ENCODE measurements at places on chromosomes 7 and 10.
A peak's percentile ranks its signal among the peaks of the same experiment; 100 is the strongest.

DNA sequence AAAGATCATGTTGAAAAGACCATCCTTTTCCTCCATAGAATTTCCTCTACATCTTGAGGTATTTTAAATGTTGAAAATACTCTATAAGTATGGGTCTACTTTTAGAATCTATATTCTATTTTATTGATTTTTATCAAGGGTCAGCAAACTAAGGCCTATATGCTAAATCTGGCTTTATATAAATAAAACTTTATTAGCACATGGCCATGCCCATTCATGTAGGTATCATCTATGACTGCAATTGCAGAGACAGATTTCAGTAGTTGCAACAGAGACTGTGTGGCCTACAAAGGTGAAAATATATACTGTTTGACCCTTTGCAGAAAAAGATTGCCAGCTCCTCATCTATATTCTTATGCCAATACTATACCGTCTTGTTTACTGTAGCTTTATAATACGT lies 72.7 kb downstream of the TAX1BP1 start:
- no peak for DNase-seq

DNA sequence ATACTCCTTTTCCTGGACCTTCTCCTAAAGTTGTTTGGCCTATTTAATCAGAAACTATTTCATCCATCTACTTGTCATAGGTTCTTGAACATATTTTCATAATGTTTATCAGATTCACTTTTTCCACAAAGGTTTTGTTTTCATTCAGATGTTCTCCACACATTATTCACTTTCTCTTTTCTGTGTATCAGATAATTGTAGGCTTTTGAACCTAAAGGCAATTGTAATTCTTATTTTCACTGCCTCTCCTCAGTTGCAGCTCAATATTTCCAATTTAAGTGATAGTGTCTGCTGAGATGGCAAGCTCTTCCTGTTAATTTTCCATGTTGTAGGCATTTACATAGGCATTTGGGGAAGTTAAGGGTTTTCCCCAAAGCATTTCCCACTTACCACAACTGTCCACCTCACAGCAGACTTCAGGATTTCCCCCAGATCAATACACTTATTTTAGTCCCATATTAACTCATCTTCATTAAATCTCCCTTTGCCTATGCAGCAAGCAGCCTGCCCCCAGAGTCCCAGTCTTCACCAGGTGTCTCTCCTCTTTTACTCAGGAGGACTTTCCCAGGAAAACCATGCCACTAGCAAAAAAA lies 12.3 kb upstream of the IKZF1 start:
- DNase-seq: no peak

DNA sequence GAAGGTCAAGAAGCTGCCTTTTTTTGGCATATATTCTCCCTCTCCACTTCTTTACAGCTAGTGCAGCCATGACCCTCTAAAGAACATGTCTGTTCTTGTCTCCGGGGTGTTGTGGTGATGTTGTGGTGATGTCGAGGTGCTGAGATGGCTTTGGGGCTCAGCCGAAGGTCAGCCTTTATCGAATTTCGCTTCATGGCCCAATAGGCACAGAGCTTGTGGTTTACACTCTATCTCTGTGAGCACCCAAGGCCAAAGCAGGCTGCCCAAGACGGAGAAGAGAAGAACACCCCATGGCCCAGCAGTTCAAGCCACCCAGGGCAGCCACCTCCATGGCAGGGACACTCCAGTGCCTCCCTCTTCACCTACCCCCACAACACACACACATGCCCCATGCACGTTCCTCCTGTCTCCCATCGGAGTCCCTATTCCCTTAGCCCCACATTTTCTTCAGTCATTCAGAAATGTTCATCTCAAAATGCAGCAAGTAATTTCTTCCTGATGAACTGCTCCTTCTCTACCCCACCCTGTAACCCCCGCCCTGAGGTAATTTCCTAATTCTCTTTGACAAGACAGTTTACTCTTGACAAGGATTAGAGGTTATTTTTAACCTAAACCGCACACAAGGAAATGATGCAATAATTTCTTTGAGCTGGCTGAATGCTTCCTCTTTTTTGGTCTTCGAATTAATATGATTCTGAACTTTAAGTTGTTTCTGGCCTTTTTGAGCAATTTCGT lies 18.6 kb upstream of the ADRB1 start:
- peak; percentile 25 for DNase-seq

DNA sequence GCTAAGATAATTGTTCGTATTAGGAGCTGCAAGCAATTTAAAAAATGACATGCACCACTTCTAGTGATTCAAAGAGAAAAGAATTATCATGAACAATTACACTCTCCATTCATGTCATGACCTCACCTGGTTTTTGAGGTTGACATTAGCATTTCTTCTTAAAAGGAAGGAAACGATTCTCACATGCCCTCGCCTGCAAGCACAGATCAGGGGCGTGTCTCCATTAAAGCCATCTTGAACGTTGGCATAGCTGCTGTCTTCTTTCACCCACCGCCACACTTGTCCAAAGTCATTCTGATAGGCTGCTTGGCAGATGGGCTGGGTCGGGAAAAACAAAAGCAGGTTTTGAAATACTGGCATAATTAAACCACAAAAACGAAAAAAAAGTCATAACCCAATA lies 19.9 kb downstream of the ANKRD22 start:
- DNase-seq: no peak

DNA sequence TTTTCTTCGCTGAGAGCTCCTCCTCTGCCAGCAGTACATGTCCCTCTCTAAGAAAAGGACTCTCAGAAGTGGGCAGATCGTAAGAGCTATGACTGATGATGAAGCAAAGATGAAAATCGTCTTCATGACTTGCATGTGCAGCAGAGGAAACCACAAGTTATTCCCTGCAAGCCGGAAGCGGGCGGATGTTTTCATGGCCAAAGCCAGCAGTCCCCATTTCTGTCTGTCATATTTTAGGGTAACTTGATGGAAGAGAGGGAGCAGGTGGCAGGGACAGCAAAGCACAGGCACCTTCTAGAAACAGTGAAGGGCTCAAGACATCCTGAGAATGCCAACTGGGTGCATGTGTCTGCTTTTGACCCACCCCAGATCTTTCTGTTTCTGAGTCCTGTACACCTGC lies 19.9 kb downstream of the KLF6 start:
- DNase-seq: no peak

DNA sequence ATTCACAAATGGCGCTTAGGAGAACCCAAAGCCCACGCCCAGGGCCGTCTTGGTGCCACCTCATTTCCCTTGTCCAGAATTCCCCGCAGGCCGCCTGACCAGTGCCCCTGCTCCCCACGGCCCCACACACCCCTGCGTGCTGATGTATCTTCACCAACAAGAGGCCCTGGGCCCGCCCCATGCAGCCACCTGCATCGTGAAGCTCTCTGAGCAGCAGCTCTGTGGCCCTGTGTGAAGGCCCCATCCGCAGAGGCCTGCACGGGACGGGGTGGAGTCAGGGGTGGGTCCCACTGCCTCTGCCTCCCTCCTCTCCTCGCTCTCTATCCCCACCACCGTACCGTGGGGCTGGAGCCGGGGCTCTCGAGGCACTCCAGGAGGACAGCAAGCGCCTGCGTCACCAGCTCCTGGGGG lies 14.7 kb downstream of the BRAT1 start:
- no peak for DNase-seq

GRCh38 chr7:44748948-44749731 lies 493 bp downstream of the ZMIZ2 start:
- peak; percentile 35 for DNase-seq

GRCh38 chr7:42502022-42502421 lies 265.0 kb upstream of the GLI3 start:
- DNase-seq: no peak

- no peak for DNase-seq
These were observed 50.0 kb downstream of the UNCX start for GRCh38 chr7:1282679-1283078.

DNA sequence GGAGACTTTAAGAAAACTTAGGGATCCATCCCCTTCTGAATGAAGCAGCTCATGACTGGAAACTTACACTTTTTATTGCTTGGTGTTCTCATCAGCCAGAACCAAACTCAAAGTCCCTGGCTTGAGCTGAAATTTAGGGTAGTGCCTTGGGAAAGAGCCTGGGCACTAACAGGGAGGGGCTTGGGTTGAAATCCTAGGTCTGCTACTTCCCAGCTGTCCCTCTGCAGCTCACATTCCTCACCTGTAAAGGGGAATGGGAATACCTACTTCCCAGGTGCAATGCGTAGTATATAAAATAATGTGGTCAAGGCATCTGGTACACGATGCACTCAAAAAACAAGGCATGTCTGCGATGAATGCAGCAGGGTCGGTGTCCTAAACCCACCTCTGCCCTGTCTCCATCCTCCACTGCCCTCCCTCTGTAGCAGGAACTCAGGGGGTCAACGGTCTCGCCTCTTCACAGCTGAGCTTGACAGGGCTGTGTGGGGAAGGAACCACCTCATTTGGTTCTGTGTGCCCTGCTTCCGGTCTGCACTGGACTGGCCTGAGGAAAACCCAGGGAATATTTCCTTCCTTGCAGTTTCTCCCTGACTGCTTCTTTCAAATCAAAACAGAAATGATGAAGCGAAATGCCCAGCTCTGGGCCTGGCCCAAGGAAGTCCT lies 80.0 kb downstream of the COBL start:
- no peak for DNase-seq

- DNase-seq: no peak
These were observed 1.5 kb downstream of the MLLT10 start for GRCh38 chr10:21535494-21535965.

DNA sequence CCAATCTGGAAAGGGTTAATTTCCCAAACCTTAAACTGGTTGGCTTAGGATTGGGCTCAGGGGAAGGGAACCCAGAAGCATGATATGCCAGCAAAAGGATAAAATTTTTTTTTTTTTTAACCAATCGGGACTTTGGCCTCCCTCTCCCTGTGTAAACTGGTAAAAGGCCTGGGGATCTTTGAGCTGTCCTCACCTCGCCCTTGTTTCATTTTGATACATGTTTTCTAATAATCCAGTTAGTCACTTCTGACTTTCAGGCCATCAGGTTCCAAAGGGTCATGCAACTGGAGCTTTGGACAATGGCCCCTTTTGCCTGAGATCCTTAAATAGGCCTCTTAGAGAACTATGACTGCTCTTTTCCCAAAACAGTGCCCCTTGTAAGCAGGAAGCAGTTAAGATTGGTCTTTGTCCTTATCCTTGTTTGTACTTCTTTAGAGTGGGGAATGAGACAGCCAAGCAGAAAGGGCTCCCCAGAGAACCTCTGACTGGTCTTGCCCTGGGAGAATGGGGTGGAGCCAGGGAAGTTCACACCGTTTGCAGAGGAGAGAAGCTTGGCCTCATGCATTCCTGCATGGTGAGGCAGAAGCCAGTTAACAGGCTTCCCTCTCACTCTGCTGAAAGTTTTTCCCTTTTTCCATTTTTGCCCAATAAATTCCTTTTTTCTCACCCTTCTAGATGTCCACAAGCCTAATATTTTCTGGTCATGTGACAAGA lies 424.2 kb upstream of the CNTNAP2 start:
- DNase-seq: no peak

DNA sequence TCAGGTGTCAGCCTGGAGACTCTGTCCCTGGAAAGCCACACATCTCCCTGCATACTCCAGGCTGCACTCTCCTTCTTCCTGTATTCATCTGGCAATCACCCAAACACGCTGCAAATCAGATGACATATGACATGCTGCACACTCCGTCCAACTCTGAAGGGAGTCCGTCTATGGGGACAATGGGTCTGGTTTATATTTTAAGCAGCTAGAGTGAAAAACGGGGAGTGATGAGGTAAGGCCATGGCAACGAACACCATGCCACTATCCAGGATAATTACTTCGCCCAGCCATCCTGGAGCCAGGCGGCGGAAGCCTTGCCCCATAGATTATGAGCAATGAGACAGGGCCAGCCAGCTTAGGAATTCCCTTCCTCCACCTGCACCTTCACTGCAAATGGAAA lies 140.1 kb downstream of the PLXNA4 start:
- DNase-seq: no peak

GRCh38 chr10:125472010-125472607 lies 210.9 kb downstream of the TEX36 start:
- DNase-seq: no peak

GRCh38 chr10:132827861-132828539 lies 42.1 kb upstream of the NKX6-2 start:
- DNase-seq: no peak

GRCh38 chr10:86344714-86345161 lies 21.9 kb downstream of the GRID1 start:
- peak; percentile 7 for DNase-seq

GRCh38 chr7:34191771-34192479 lies 286.6 kb downstream of the BMPER start:
- DNase-seq: no peak

GRCh38 chr10:63699785-63700613 lies 178.8 kb downstream of the REEP3 start:
- DNase-seq: no peak

DNA sequence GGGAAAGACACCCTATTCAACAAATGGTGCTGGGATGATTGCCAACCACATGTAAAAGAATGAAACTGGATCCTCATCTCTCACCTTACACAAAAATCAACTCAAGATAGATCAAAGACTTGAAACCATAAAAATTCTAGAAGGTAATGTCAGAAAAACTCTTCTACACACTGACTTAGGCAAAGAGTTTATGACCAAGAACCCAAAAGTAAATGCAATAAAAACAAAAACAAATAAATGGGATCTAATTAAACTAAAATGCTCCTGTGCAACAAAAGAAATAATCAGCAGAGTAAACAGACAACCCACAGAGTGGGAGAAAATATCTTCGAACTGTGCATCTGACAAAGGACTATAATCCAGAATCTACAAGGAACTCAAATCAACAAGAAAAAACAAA lies 504.2 kb upstream of the MBL2 start:
- DNase-seq: no peak

GRCh38 chr10:121158988-121159579 lies 307.9 kb downstream of the WDR11 start:
- DNase-seq: no peak

DNA sequence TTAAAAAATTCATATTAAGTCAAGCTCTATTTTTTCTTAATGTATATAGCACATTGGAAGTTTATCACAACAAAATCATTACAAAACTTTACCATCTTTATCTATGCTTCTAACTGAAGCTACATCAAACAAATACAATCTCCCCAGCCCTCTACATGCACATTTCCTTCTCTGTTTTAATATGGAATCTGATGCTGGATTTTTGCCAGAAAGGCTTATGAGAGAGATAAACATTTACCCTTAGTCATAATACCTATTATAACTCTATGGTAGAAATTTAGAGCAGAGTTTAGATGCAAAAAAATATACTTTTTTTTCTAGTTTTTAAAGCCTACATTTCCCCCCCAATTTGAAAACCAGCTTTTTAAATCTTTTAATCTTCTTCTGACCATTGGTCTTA lies 1198.6 kb downstream of the GATA3 start:
- no peak for DNase-seq

DNA sequence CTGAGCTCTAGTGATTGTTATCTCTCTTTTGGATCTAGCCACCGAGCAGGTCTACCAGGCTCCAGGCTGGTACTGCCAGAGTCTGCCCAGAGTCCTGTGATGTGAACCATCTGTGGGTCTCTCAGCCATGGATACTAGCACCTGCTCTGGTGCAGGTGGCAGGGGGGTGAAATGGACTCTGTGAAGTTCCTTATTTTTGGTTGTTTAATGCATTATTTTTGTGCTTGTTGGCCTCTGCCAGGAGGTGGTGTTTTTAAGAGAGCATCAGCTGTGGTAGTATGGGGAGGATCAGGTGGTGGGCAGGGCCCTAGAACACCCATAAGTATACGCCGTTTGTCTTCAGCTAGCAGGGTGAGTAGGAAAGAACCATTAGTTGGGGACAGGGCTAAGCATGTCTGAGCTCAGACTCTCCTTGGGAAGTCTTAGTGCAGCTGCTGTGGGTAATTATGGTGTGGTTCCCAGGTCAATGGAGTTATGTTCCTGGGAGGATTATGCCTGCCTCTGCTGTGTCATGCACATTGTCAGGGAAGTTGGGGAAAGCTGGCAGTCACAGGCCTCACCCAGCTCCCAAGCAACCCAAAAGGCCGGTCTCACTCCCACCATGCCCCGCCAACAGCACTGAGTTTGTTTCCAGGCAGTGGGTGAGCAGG lies 81.8 kb downstream of the NPSR1 start:
- DNase-seq: no peak
